ENCODE measurements at places on chromosomes 7 and 10. TPM values are rescaled to one million over a fixed set of nuclear protein-coding genes. Genes with fewer than 3 reads are reported as not detected.

GRCh38 chr10:102633287-102633686 lies 11.0 kb upstream of the TRIM8 start:
- peaks cover 14% of the 10 kb centered on the region for H3K36me3 ChIP-seq
- H3K27ac ChIP-seq: peak overlapping the region; percentile 47
- no peak for DNase-seq
- no peaks in the 10 kb centered on the region for H3K27me3 ChIP-seq
- no peak overlapping the region for H3K4me3 ChIP-seq

- H3K36me3 ChIP-seq: no peaks in the 10 kb centered on the region
- no peak within 1 kb of the TSS for H3K27ac ChIP-seq
These were observed at the start of gene PTPRZ1 for GRCh38 chr7:121872831-121873288. Gene PTPRZ1, plus strand, starts transcription at chr7:121873161. Its CDS starts 339 bp downstream, at chr7:121873500.

DNA sequence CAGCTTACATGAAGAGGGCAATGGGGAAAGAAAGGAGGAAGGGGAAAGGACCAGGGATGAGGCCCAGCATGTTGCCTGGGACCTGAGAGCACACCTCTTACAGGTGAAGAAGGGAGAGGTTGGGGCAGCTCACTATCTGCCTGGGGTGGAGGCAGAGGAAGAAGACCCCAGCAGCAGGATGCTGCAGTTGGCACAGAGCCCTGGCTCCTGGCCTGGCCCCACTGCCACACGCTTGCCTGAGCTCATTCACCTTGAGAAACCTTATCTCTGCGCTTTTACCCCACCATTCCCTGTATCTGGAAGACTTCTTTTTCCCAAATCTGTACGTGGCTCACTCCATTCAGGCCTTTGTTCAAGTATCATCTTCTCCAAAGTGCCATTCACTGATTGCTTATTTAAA lies 147.8 kb upstream of the TMEM72 start:
- H3K36me3 ChIP-seq: no peaks in the 10 kb centered on the region

GRCh38 chr7:50652400-50653125 lies 87.4 kb upstream of the DDC start:
- no peaks in the 10 kb centered on the region for H3K36me3 ChIP-seq
- no peak for DNase-seq
- H3K27ac ChIP-seq: no peak overlapping the region
- peaks cover 8% of the 10 kb centered on the region for H3K4me1 ChIP-seq
- H3K27me3 ChIP-seq: peaks cover 7% of the 10 kb centered on the region

DNA sequence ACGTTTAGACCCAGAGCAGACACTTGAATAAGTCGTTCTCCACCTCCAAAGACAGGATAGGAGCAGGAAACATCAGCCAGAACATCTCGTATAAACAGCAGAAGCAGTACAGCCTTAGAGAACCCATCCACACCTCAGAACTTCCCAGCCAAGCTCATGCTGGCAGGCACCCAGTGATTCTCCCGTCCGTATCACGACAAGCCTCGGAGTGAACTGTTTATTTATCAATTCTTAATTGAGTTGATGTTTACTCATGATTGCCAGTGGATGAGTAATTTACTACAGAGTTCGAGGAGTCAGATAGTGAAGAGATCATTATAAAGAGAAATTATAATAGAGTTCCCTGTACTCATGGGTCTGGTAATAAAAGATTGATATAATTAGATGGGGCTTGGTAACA lies 811.5 kb downstream of the LRMDA start:
- no peak overlapping the region for H3K4me3 ChIP-seq
- DNase-seq: no peak
- H3K27ac ChIP-seq: no peak overlapping the region
- no peaks in the 10 kb centered on the region for H3K36me3 ChIP-seq
- no peaks in the 10 kb centered on the region for H3K27me3 ChIP-seq

CRHR2 gene
- not detected for total RNA-seq

DNA sequence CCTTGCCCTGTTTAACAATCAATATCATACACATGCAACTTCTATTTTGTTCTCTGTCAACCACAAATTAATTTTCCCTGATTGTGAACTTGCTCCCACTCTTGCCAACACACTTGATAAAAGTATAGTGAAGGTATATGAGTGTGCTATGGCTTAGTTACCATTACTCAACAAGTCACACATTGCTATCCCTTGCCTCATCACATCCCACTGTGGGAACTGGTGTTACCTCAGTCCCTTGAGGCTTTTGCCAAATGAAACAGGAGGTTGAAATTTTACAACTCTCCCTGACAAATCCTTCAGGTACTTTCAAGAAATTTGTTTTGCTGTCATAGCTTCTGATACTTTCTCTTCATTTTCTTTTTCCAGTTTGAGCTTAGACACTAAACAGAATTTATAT lies 472.5 kb upstream of the SEMA3D start:
- no peak overlapping the region for H3K4me3 ChIP-seq
- no peaks in the 10 kb centered on the region for H3K36me3 ChIP-seq
- no peak for DNase-seq
- H3K27ac ChIP-seq: no peak overlapping the region

DNA sequence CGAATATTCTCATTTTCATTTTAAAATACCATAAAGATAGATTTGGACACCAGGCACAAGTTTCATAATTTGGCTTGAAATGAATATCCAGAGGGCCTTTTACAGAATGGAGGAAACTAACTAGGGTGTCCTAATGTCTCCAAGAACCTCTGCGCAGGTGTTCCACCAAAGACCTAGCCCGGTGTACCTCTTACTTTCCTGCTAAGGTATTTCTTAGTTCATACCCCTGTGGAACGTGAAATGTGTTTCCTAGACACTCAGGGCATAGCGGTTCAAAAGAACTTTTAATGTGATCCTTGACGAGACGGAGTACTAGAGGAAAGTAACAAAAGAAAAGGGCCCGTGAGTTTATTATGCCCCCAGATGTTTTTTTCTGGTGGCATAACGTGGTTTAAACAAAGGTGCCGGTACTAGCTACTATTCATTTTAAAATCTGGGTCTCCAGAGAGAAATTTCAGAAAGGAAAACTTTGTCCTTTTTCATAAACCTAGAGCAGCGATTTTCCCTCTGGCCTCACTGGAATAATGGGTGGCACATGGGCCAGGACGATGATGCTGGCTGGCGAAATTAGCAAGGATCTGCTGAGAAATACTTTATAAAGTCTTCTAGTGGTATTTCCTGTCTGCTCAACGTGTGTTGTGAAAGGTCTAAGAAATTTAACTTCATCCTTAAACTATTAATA lies 1.4 kb downstream of the APBB1IP start:
- H3K4me3 ChIP-seq: peak overlapping the region; percentile 93
- H3K36me3 ChIP-seq: peaks cover 31% of the 10 kb centered on the region
- H3K4me1 ChIP-seq: peaks cover 66% of the 10 kb centered on the region
- peak overlapping the region; percentile 94 for H3K27ac ChIP-seq
- no peak for DNase-seq

GRCh38 chr10:34808801-34809745 lies 6.0 kb downstream of the PARD3 start:
- no peaks in the 10 kb centered on the region for H3K36me3 ChIP-seq
- peaks cover 3% of the 10 kb centered on the region for H3K4me1 ChIP-seq
- no peak overlapping the region for H3K27ac ChIP-seq
- H3K27me3 ChIP-seq: peaks cover 30% of the 10 kb centered on the region
- no peak overlapping the region for H3K4me3 ChIP-seq
- DNase-seq: no peak

DNA sequence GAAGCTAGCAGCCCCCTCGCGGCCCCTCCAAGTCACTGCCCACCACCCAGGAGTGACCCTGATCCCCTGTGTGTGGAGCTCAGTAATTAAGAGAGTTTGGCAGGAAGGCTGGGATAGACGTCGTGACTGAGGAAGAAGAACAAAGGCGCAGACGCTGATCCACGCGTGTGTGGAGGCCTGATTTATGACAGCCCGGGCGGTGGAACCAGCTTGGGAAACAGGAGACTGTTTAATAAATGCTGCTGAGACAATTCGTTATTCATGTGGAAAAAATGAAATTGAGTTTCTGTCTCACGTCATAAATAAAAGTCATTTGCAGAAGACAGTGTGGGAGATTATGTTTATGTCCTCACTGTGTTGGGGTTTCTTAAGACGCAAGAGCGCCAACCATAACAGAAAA lies 130.8 kb downstream of the ELFN1 start:
- H3K4me3 ChIP-seq: no peak overlapping the region
- no peaks in the 10 kb centered on the region for H3K4me1 ChIP-seq
- H3K27me3 ChIP-seq: peaks cover 9% of the 10 kb centered on the region
- no peak for DNase-seq
- H3K27ac ChIP-seq: no peak overlapping the region

ACTL6B gene
- not detected for total RNA-seq

MNX1 gene
- not detected for total RNA-seq

- no peaks in the 10 kb centered on the region for H3K36me3 ChIP-seq
- H3K27ac ChIP-seq: no peak overlapping the region
- DNase-seq: no peak
- H3K27me3 ChIP-seq: peaks cover 4% of the 10 kb centered on the region
- H3K4me3 ChIP-seq: no peak overlapping the region
These were observed 301.6 kb upstream of the HPS1 start for GRCh38 chr10:98748298-98748697.

MYL7 gene
- not detected for total RNA-seq

GRCh38 chr10:60944058-60944909 lies at the start of gene RHOBTB1:
Gene RHOBTB1, minus strand, starts transcription at chr10:60944185. Its CDS starts 32,643 bp downstream, at chr10:60911542.
- H3K27ac ChIP-seq: peak within 1 kb of the TSS; percentile 61
- peak within 1 kb of the TSS; percentile 85 for H3K4me3 ChIP-seq
- peaks cover 14% of the 10 kb centered on the region for H3K4me1 ChIP-seq
- H3K36me3 ChIP-seq: no peaks in the 10 kb centered on the region
- peaks cover 23% of the 10 kb centered on the region for H3K27me3 ChIP-seq
- DNase-seq: peak; percentile 49

GRCh38 chr10:59006511-59007306 lies 169.7 kb upstream of the PHYHIPL start:
- no peak overlapping the region for H3K27ac ChIP-seq
- no peak for DNase-seq
- H3K4me3 ChIP-seq: no peak overlapping the region
- H3K27me3 ChIP-seq: no peaks in the 10 kb centered on the region
- H3K4me1 ChIP-seq: no peaks in the 10 kb centered on the region
- no peaks in the 10 kb centered on the region for H3K36me3 ChIP-seq

TRPV5 gene
- 0.17 TPM for total RNA-seq

CPN1 gene
- total RNA-seq: not detected

GRCh38 chr10:56068473-56069263 lies 292.4 kb downstream of the ZWINT start:
- H3K27ac ChIP-seq: no peak overlapping the region
- no peak overlapping the region for H3K4me3 ChIP-seq
- no peak for DNase-seq
- no peaks in the 10 kb centered on the region for H3K4me1 ChIP-seq
- no peaks in the 10 kb centered on the region for H3K27me3 ChIP-seq

- DNase-seq: no peak
- H3K27ac ChIP-seq: peak overlapping the region; percentile 100
- H3K36me3 ChIP-seq: peaks cover 80% of the 10 kb centered on the region
- H3K4me1 ChIP-seq: peaks cover 95% of the 10 kb centered on the region
- peak overlapping the region; percentile 77 for H3K4me3 ChIP-seq
These were observed 99.2 kb downstream of the ARID5B start for GRCh38 chr10:62000726-62001125.

- H3K27ac ChIP-seq: no peak overlapping the region
- H3K4me3 ChIP-seq: peak overlapping the region; percentile 28
- DNase-seq: no peak
- H3K36me3 ChIP-seq: peaks cover 4% of the 10 kb centered on the region
These were observed 24.0 kb upstream of the RNF32 start for GRCh38 chr7:156616269-156617202.

GRCh38 chr7:77473229-77474005 lies 57.3 kb upstream of the GSAP start:
- peaks cover 7% of the 10 kb centered on the region for H3K4me1 ChIP-seq
- no peak for DNase-seq
- peak overlapping the region; percentile 20 for H3K4me3 ChIP-seq
- H3K27ac ChIP-seq: no peak overlapping the region

DNA sequence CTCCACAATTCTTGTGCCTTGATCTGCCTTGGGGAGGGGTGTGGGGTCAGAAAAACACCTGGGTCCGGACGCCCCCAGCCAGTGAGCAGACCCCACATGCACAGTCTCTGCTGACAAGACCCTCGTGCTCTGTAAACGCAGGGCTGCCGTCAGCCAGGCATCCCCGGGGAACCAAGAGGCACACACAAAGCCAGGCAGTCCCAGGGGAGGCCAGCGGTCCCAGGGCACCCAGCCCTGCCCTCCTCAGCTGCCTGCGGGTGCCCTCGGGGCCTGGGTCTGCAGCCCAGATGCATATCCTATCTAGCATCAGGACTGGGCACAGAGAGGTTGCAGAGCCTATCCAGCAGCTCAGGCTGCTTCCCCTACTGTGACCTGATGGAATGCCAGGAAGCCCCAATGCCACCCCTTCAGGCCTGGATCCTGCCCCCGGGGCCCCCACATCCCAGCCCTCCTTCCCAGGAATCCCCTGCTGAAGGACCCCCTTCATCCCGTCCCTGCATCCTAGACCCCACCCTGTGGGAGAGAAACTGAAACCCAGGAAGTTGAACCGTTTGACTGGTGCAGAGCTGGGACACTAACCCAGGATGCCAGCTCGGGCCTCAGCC lies 92.4 kb downstream of the MICALL2 start:
- no peak overlapping the region for H3K4me3 ChIP-seq
- DNase-seq: no peak
- H3K27ac ChIP-seq: no peak overlapping the region

GRCh38 chr10:116990276-116990800 lies 14.6 kb downstream of the SHTN1 start:
- H3K4me3 ChIP-seq: no peak overlapping the region
- H3K36me3 ChIP-seq: no peaks in the 10 kb centered on the region
- H3K4me1 ChIP-seq: no peaks in the 10 kb centered on the region

- peak overlapping the region; percentile 90 for H3K4me3 ChIP-seq
- H3K27ac ChIP-seq: peak overlapping the region; percentile 96
- H3K36me3 ChIP-seq: peaks cover 14% of the 10 kb centered on the region
- peaks cover 54% of the 10 kb centered on the region for H3K4me1 ChIP-seq
- H3K27me3 ChIP-seq: no peaks in the 10 kb centered on the region
These were observed 384 bp downstream of the DCLRE1C start for GRCh38 chr10:14953424-14954000.

GRCh38 chr7:158596309-158596708 lies 8.7 kb upstream of the PTPRN2 start:
- H3K4me3 ChIP-seq: no peak overlapping the region
- H3K27ac ChIP-seq: no peak overlapping the region
- no peaks in the 10 kb centered on the region for H3K36me3 ChIP-seq
- no peaks in the 10 kb centered on the region for H3K4me1 ChIP-seq
- no peaks in the 10 kb centered on the region for H3K27me3 ChIP-seq

DNA sequence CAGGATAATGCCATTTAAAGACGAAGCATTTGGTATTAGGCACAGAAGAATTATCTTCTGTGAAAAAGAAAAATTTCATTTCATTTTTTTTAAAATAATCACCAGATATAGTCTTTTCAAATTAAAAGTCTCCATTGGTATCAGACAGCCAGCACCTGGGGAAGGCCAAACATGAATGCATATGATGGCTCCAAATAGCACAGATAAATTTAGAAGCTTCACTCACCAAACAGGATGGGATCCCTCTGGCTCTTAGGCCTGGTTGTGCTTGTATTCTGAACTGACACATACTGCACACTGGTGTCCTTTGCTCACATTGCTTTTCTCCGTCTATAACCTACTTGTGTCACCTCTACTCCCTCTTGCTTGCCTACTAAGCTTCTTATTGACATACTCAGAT lies 169.5 kb upstream of the CHRM2 start:
- H3K4me3 ChIP-seq: no peak overlapping the region
- no peak overlapping the region for H3K27ac ChIP-seq
- H3K4me1 ChIP-seq: no peaks in the 10 kb centered on the region
